Naive thymus-derived CD8-positive, alpha-beta T cell (primary cell): ENCODE measurements at places on chromosomes 6 and 20. TPM values are rescaled to one million over a fixed set of nuclear protein-coding genes. Genes with fewer than 3 reads are reported as not detected.

DNA sequence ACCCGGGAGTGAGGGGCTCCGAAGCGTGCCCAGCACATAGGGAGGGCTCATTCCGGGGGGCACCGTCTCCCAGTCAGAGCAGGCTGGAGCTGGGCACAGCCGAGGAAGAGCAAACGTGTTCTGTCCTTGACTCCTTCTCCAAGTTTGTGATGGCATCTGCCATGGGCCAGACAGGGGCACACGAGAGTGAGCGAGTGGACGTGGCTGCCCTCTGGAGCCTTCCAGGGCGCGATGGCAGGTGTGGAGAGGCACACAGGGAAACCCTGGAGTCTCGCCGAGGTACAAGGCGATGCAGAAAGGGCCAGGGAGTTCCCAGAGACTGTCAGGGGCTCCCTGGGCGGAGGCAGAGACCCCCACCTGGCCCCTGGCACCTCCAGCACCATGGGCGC, 9.9 kb upstream of the GATA5 start:
- DNase-seq: no peak

ERVFRD-1 gene
- total RNA-seq: not detected

OPRL1 gene
- 1.1 TPM for total RNA-seq

C6orf132 gene
- 0.08 TPM for total RNA-seq

DNA sequence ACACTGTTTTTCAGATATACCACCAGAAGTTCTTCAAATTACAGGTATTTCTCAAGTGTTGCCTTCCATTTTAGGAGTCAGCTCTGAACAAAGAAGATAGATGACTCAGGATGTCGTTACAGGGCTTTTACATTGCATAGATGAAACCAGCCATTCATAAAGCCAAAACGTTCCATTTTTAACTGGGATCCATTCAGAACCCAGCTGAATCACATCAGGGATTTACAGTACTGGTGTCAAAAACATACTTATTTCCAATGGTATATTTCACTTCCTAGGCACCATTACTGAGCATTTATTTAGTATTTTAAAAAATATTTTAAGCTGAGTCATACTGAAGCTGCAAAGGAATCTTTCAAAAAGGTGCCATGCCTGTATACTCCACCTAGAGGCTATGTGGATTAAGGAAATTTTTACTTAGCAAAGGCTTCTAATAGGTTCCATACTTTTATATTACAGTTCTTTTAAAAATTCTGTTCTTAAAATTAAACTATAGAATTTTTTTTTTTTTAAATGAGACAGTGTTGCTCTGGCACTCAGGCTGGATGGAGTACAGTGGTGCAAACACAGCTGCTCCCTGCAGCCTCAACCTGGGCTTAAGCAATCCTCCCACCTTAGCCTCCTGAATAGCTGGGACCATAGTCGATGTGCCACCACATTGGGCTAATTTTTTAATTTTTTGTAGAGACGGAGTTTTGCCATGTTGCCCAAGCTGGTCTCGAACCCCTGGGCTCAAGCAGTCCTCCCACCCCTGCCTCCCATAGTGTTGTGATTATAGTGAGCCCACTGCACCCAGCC, 2.6 kb downstream of the ASF1A start:
- no peak for DNase-seq

GRCh38 chr6:29490055-29490454, 2.3 kb upstream of the MAS1L start:
- DNase-seq: no peak

DYNLT2 gene
- 7.4 TPM for total RNA-seq

DNA sequence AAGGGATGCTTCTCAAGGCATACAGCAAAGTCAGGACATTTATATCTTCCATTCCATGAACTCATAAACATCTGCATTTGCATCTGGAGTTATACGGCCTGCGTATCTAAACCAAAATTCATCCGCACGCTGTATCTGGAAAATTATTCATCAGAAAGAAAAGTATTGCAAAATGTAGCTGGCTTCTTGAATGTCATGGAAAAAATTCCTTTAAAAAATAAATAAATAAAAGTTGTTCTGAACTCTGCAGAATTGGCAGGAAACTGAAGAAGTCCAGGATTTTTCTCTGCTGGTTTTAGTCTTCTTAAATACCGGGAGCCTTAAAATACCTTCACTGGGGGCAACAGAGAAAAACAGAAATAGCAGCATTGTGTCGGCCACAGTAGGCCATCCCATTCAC, 23.7 kb upstream of the FOXF2 start:
- DNase-seq: no peak

DNA sequence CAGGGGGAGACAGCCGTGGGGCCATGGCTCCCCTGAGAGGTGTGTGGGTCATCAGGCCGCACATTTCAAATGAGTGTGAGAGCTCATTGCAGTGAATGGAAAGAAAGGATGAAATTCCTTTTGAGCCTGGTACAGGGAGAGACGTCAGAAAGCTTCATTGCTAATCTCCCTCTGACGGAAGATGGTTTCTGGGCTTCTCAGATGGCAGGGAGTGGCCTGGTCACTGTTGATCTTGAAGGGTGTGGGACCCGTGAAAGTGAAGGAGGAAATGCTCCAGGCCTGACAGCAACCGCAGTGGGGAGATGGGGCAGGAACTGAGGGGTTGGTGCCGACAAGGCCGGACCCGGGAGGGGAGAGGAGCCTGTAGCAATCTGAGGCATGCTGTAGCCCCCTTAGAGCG, 127.4 kb downstream of the MYLK4 start:
- no peak for DNase-seq

DNA sequence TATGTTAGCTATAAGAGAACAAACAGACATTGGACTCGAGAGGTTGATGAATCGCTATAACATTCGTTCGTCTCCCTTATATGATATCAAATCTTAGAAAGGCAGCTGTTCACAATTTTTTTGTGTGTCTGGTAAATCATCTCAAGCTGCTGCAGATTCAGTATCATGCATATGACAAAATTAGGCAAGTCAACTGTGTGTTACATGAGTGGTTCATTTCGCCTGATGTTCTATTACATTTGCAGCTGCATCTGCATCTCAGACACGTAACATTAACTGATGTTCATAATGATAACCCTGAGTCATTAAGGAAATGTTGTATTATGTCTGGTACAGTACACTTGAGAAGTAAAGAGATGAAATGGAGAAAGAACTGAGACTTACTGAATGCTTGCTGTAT, 92.1 kb downstream of the NKAIN2 start:
- DNase-seq: no peak

NFKBIE gene
- 11.4 TPM for total RNA-seq

CRYBG1 gene
- total RNA-seq: 26.1 TPM

DNA sequence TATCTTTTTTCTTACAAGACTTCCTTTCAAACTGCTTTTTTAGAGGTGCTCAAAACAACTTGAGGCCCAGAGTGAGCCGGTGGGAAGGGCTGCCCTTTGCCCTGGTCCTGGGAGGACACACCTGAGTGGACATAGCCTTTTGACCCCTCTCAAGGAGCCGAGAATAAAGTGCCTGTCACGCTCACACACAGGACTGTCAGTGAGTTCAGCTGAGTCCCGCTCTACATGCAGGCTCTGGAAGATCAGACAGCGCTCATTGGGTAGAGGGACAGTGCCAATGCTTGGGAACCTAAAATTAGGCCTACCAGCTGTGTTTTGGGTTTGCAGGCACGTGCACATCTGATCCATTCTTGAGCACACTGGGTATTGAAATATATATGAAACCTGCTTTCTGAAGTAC, 387.8 kb downstream of the CD83 start:
- no peak for DNase-seq

- no peak for DNase-seq
Measured at GRCh38 chr6:90159452-90159851, 137.2 kb downstream of the BACH2 start.

- no peak for DNase-seq
Measured at GRCh38 chr20:6767536-6768227, at the start of gene BMP2. TSS of gene BMP2 (plus strand) at chr20:6767686. CDS start at chr20:6770127, 2,441 bp downstream.

DNA sequence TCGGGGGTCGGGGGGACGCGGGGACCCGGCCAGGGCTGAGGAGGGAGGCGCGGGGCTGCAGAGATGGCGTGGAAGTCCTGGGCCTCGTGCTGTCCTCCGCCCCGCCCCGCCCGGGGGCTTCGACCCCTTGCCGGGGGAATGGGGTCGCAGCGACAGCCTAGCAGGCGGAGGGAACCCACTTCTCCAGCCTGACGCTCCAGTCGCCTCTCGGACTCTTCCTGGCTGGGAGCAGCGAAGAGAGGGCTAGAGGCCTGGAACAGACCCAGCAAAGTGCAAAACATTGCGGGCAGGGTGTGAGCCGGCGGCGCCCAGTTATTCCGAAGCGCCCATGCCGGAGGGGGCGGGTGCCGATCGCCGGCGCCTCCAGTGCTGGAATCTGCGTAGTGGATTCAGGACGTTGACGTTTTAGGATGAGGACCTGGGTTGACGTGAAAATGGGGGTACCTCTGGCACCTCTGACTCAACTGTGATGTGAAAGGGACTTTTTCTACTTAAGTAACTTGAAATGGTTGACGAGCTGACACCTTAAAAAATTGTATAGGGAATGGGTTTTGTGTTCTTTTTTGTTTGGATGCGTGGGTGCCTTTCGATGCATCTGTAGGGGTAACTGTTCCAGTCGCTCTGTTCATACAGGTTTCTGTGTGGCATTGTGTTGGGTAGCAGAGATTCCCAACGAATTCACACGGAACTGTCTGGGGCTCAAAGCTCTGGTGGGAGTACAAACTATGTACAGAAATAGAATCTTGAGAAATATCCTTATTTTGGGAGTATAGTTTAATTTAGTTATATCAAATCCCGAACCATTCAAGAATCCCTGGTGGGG, 1.4 kb downstream of the SLC35F1 start:
- no peak for DNase-seq

CLVS2 gene
- total RNA-seq: not detected

GRCh38 chr6:24051942-24052589, 73.9 kb upstream of the NRSN1 start:
- DNase-seq: no peak

- DNase-seq: no peak
Measured at GRCh38 chr20:19748681-19749080, 9.4 kb upstream of the RIN2 start.

COL19A1 gene
- 1.8 TPM for total RNA-seq

GRCh38 chr6:219641-220198, 72.6 kb upstream of the DUSP22 start:
- no peak for DNase-seq

PACRG gene
- total RNA-seq: 0.55 TPM

DNA sequence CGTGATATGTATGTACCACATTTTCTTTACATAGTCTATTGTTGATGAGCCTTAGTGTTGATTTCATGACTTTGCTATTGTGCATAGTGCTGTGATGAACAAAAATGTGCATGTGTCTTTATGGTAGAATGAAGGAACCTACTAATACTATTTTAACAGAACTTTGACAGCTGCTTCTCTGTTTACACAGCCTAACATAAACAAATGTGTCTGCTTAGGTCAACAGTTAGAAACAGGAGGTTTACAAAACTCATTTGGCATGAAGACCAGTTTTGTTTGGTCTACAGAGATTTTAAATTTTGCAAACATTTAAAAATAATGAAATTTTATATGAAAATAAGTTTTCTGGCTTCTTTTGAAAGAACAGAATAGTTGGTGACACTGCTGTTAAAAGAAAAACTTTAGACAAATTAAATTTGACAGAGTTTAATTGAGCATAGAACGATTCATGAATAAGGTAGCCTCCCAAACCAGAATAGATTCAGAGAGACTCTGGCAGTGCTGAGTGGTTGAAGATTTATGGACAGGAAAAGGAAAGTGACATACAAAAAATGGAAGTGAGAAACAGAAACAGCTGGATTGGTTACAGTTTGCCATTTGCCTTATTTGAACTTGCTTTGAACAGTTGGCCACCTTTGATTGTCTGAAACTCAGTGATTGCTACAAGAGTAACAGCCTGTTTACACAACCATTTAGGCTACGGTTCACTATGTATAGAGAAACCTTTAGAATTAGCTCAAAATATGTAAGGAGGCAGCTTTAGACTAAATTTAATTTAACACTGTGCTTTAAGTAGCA, 715.8 kb upstream of the HS3ST5 start:
- no peak for DNase-seq
